ENCODE measurements at places on chromosomes 11 and 22.
A peak's percentile ranks its signal among the peaks of the same experiment; 100 is the strongest.

DNA sequence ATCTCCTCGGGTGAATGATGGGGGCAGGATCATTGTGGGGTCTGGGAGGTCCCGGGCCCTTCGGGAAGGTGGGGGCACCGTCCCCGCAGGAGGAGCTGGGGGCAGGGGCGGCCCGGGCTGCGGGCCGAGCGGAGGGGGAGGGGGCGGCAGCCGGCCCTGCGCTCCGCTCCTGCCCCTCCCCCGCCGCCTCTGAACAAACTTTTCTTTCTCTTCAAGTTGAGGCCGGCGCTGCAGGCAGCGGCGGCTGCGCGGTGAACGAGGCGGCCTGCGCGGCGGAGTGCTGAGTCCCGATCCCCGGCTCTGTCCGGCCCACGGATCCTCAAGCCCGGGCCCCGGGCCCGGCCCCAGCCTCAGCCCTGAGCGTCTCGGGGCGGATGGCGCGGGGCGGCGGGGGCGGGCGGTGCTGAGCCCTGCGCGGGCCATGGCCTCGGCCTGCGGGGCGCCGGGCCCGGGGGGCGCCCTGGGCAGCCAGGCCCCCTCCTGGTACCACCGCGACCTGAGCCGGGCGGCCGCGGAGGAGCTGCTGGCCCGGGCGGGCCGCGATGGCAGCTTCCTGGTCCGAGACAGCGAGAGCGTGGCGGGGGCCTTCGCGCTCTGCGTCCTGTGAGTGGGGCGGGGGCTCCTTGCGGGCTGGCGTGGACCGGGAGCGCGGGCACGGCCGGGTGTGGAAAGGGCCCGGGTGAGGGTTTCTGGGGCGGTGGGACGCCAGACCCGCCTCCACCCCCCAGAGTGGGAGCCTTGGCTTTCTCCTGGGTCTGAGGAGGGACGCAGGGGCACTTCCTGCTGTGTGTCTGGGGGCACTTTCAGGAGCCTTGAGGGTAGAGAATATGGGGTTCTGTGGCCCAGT, at the start of gene INPPL1:
TSS of gene INPPL1 (plus strand) at position 204 of the 847 bp plus-strand sequence. CDS start at position 422, 218 bp downstream.
- no peaks in the 10 kb centered on the region for H3K36me3 ChIP-seq
- peak within 1 kb of the TSS; percentile 91 for H3K27ac ChIP-seq
- H3K4me1 ChIP-seq: peaks cover 25% of the 10 kb centered on the region
- H3K27me3 ChIP-seq: peaks cover 16% of the 10 kb centered on the region
- DNase-seq: peak; percentile 76
- H3K4me3 ChIP-seq: peak within 1 kb of the TSS; percentile 97

- no peaks in the 10 kb centered on the region for H3K27me3 ChIP-seq
- H3K4me1 ChIP-seq: no peaks in the 10 kb centered on the region
- H3K36me3 ChIP-seq: no peaks in the 10 kb centered on the region
- DNase-seq: no peak
These were observed 93.0 kb upstream of the BID start for GRCh38 chr22:17867160-17867785.

GRCh38 chr11:101224221-101224620, 94.6 kb upstream of the PGR start:
- no peaks in the 10 kb centered on the region for H3K4me1 ChIP-seq
- no peak overlapping the region for H3K4me3 ChIP-seq
- no peak for DNase-seq
- no peaks in the 10 kb centered on the region for H3K36me3 ChIP-seq
- H3K27ac ChIP-seq: no peak overlapping the region

DNA sequence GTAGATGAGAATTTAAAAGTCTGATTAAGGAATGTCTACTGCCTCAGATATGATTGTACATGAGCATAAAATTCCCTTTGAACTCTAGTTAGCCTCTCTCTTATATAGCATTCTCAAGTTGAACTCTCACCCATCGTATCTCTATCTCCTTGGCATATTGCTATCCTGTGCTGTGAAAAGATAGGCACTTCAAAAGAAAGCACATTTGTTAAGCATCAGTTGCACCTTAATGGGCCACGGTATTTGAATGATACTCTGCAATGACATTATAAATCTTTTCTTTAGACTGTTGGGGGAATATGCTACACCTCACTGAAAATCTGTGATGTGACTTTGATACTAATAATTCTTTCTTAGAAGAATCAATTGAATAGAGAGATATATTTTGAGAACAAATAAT, 570.7 kb downstream of the JRKL start:
- no peak for DNase-seq
- no peaks in the 10 kb centered on the region for H3K27me3 ChIP-seq
- no peak overlapping the region for H3K4me3 ChIP-seq
- no peaks in the 10 kb centered on the region for H3K4me1 ChIP-seq
